ENCODE measurements at places on chromosomes 6 and 20.

GRCh38 chr6:31465718-31466117 lies 32.2 kb upstream of the MICB start:
- peaks cover 4% of the 10 kb centered on the region for H3K4me1 ChIP-seq
- H3K27me3 ChIP-seq: peaks cover 20% of the 10 kb centered on the region
- H3K36me3 ChIP-seq: no peaks in the 10 kb centered on the region
- no peak overlapping the region for H3K27ac ChIP-seq
- DNase-seq: no peak

DNA sequence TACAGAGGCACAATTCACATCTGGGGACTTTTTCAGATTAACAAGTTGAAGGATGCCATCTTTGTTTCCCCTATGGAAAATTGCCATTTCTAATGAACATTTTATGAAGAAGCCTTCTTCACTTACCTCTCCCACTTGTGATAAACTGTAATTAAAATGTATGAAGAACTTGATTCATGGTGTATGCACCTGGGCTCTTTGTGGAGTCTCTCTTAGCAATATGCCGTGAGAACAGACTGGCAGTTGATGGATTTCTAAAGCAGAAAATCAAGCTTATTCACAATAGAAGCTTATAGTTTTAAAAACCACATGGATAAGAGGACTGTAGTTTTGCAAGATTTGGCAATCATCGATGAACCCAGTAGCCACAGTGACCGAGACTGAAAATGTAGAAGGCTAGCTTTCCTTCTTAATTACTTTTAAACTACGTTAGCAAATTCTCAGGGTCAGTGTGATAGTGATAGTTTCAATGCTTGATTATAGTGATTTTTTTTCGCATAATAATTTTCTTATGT lies 270.6 kb downstream of the PRL start:
- no peaks in the 10 kb centered on the region for H3K27me3 ChIP-seq
- DNase-seq: no peak
- H3K36me3 ChIP-seq: peaks cover 13% of the 10 kb centered on the region

DNA sequence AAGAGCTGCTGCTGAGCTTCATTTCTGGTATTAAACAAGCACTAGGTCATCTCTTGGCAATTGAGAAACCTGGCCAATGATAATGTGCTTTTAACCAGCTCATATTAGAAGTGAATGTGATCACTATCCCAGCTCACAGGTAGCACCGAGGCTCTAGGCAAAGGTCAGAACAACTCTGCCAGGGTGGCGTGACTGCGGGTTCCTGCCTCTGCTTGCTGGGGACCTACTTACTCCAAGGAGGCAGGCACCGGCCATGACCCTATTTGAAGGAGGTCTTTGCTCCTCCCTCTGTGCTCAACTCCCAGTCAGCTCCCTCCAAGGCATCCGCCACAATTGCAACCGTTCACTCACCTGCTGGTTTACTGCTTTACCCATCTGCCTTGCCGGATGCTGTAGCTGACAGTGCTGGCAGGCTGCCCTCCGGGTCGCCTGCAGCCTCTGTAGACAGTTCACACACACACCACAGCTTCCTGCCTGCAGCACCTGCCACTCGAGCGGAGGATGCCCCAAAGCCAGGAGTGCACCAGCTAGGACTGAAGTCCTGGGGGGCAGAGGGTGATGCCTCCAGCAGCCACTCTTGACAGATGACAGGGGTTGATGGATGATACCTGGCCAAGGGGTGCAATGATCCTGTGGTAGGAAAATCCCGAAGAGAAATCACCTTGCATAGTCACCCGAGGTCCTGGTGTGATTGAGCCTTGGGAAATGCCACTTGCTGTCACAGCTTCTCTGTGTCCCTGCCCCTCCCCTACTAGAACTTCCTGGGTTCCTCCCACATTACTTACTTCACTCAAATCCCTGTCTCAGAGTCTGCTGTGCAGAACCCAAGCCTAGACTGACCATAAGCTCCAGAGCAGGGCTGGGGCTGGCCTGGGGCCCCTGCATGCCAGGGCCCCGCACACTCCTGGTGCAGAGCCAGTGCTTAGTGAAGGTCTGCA lies 8.8 kb upstream of the VSX1 start:
- DNase-seq: no peak
- no peak overlapping the region for H3K27ac ChIP-seq
- no peaks in the 10 kb centered on the region for H3K4me1 ChIP-seq

- DNase-seq: no peak
- no peaks in the 10 kb centered on the region for H3K4me1 ChIP-seq
- no peak overlapping the region for H3K27ac ChIP-seq
- no peaks in the 10 kb centered on the region for H3K36me3 ChIP-seq
- no peak overlapping the region for H3K4me3 ChIP-seq
- H3K27me3 ChIP-seq: no peaks in the 10 kb centered on the region
These were observed 116.9 kb downstream of the TAF4 start for GRCh38 chr20:61948586-61949362.

- no peak overlapping the region for H3K27ac ChIP-seq
- peaks cover 15% of the 10 kb centered on the region for H3K4me1 ChIP-seq
- peaks cover 97% of the 10 kb centered on the region for H3K27me3 ChIP-seq
These were observed 8.8 kb downstream of the NR2E1 start for GRCh38 chr6:108174371-108175175.

GRCh38 chr6:85364344-85364743 lies 85.5 kb upstream of the NT5E start:
- peaks cover 4% of the 10 kb centered on the region for H3K27me3 ChIP-seq
- H3K4me1 ChIP-seq: no peaks in the 10 kb centered on the region
- DNase-seq: no peak
- no peak overlapping the region for H3K4me3 ChIP-seq

DNA sequence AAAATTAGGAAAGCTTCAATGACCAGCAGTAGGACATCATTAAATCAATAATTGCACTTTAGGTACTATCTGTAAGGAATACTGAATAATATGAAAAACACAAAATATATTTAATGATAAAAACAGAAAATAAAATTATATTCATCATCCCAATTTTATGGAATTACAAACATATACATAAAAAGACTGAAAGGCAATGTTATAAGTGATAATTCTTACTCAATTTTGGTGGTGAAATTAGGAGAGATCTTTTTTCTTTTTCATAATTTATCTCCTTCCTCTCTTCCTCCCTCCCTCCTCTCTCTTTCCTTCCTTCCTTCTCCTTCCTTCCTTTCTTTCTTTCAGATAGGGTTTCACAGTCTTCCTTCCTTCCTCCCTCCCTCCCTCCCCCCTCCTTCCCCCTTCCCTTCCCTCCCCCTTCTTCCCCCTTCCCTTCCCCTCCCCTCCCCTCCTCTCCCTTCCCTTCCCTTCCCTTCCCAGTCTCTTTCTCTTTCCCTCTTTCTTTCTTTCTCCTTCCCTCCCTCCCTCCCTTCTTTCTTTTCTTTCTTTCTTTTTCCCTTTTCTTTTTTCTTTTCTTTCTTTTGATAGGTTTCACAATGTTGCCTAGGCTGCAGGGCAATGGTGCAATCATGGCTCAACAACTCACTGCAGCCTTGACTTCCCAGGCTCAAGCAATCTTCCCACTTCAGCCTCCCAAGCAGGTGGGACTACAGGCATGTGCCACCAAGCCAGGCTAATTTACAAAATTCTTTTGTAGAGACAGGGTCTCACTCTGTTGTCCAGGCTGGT lies 36.8 kb downstream of the RSPH3 start:
- no peaks in the 10 kb centered on the region for H3K27me3 ChIP-seq
- peaks cover 34% of the 10 kb centered on the region for H3K36me3 ChIP-seq
- DNase-seq: no peak
- H3K27ac ChIP-seq: no peak overlapping the region

DNA sequence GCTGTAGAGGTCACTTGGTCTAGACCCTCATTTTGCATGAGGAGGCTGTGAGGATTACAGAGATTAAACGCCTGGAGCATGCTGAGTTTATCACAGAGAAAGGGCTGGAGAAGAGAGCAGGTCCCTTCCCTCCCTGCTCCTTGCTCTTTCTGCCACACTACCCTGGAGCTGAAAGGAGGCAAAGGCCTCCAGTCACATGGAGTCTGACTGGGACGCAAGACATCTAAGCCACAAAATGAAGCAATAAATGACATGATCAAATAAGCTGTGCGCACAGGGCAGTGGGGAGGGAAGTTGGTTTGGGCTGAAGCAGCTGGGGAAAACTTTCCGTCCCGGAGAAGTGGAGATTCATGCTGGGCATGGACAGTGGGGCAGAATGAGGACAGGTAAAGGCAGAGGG lies 33.3 kb downstream of the ATXN1 start:
- H3K4me1 ChIP-seq: peaks cover 32% of the 10 kb centered on the region
- no peak overlapping the region for H3K4me3 ChIP-seq
- peaks cover 1% of the 10 kb centered on the region for H3K36me3 ChIP-seq
- H3K27ac ChIP-seq: no peak overlapping the region
- H3K27me3 ChIP-seq: no peaks in the 10 kb centered on the region

DNA sequence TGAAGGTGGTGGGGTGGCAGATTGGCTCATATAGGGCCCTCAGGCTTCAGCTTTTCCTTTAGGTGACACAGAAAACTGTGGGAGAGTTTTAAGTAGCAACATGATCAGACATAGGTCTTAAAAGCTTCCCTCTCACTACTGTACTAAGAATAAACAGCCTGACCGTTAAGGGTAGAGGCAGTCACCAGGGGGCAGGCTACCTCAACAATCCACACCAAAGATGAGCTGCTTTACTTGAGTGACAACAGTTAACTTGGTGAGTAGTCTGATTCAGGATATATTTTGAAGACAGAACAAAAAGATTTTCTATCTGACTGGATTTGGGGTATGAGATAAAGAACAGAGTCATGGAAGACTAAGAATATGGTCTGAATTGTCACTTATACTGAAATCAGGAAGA lies 193.1 kb upstream of the SHLD1 start:
- no peak overlapping the region for H3K27ac ChIP-seq
- H3K27me3 ChIP-seq: no peaks in the 10 kb centered on the region
- no peak overlapping the region for H3K4me3 ChIP-seq
- peaks cover 18% of the 10 kb centered on the region for H3K36me3 ChIP-seq
- no peak for DNase-seq
- H3K4me1 ChIP-seq: no peaks in the 10 kb centered on the region

- H3K36me3 ChIP-seq: no peaks in the 10 kb centered on the region
- DNase-seq: no peak
- no peak overlapping the region for H3K27ac ChIP-seq
- no peak overlapping the region for H3K4me3 ChIP-seq
- peaks cover 4% of the 10 kb centered on the region for H3K4me1 ChIP-seq
These were observed 6.4 kb upstream of the MPC1 start for GRCh38 chr6:166389119-166389518.

- H3K27ac ChIP-seq: no peak overlapping the region
- H3K36me3 ChIP-seq: no peaks in the 10 kb centered on the region
- peak overlapping the region; percentile 26 for H3K4me3 ChIP-seq
- H3K27me3 ChIP-seq: peaks cover 80% of the 10 kb centered on the region
- no peak for DNase-seq
- peaks cover 4% of the 10 kb centered on the region for H3K4me1 ChIP-seq
These were observed 2.0 kb downstream of the TBX18 start for GRCh38 chr6:84762220-84763002.

- no peak overlapping the region for H3K4me3 ChIP-seq
- H3K36me3 ChIP-seq: no peaks in the 10 kb centered on the region
- no peak for DNase-seq
- no peak overlapping the region for H3K27ac ChIP-seq
- peaks cover 3% of the 10 kb centered on the region for H3K27me3 ChIP-seq
These were observed 38.5 kb downstream of the SNRNP48 start for GRCh38 chr6:7628479-7628878.

DNA sequence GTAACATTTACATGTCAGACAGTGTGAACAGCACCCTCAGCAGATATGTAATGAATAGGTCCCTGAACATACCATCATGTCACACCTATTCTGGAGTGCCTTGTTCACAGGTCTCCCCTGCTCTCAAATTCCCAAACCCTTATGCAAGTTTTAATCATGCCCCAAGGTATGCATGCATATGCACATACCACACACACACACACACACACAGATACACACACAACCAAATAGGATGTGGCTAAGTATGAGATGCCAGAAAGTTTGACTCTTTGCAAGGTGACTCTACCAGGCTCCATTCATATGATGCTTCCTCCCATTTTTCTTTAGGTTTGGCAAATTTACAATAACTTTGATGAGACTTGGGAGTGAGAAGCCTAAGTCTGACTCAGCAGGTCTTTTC lies 243.8 kb upstream of the IRAK1BP1 start:
- H3K36me3 ChIP-seq: no peaks in the 10 kb centered on the region
- H3K4me1 ChIP-seq: peaks cover 1% of the 10 kb centered on the region
- no peaks in the 10 kb centered on the region for H3K27me3 ChIP-seq

GRCh38 chr20:48431653-48432493 lies 395.9 kb downstream of the PREX1 start:
- H3K27ac ChIP-seq: peak overlapping the region; percentile 33
- no peak overlapping the region for H3K4me3 ChIP-seq
- DNase-seq: no peak

DNA sequence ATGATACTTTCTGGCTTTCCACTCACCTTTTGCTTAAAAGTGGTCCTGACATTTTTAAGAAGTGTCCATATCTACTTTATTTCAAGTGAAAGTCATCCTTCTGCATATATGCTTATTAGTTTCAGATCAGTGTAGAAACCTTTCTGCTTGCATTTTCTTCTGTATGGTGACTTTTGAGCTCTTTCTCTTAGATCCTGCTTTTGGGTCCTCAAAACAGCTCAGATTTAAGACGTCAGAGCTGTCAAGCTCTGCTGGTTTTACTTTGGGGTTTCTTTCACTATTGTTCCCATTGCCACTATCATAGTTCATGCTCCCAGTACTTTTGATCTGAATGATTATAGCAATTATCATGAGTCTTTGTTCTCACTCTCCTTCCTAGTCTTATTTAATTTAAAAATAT lies 41.7 kb downstream of the BCKDHB start:
- H3K36me3 ChIP-seq: peaks cover 16% of the 10 kb centered on the region
- H3K4me3 ChIP-seq: no peak overlapping the region
- DNase-seq: no peak
- no peaks in the 10 kb centered on the region for H3K27me3 ChIP-seq
- H3K27ac ChIP-seq: no peak overlapping the region

- peaks cover 6% of the 10 kb centered on the region for H3K36me3 ChIP-seq
- H3K4me1 ChIP-seq: no peaks in the 10 kb centered on the region
- H3K27me3 ChIP-seq: peaks cover 8% of the 10 kb centered on the region
- no peak for DNase-seq
These were observed 1.2 kb downstream of the REM1 start for GRCh38 chr20:31476294-31476585.
